ENCODE measurements at places on chromosomes 12 and 14.

DNA sequence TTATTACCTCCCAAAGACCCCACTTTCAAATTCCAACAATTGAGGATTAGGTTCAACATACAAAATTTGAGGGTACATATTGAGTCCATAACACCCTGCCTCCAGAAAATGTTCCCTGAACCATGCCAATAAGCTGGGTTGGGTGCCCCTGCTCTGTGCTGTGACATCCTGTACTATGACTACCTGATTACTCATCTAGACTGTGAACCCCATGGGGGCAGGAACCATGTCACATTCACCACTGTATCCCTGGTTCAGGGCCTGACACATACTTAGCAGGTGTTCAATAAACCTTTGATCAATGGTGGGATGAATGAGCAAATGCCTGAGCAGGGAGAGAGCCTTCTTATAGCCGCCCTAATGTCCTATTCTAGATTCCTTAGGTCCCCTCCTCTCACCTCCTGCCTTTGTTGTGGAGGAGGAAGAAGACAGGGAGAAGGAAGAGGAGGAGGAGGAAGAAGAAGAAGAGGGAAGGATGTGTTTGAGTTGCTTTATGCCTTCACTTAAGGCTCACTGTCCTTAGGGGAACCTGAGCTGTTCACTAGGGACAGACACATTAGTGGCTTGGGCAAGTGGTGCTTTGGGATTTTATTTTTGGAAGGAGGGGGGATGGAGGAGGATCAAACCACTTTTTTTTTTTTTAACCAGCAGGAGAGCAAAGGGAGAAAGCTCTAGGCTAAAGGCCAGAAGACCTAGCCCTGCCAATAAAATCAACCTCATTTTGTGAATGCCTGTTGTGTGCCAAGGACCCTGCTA, 21.3 kb downstream of the GPR68 start:
- ATAC-seq = no peak

GRCh38 chr12:44571006-44571550, 305.0 kb downstream of the NELL2 start:
- ATAC-seq = no peak

- no peak for ATAC-seq
Measured at GRCh38 chr14:51369814-51370213, 129.8 kb downstream of the TMX1 start.

GRCh38 chr14:103765526-103765925, 49.9 kb downstream of the ZFYVE21 start:
- no peak for ATAC-seq

DNA sequence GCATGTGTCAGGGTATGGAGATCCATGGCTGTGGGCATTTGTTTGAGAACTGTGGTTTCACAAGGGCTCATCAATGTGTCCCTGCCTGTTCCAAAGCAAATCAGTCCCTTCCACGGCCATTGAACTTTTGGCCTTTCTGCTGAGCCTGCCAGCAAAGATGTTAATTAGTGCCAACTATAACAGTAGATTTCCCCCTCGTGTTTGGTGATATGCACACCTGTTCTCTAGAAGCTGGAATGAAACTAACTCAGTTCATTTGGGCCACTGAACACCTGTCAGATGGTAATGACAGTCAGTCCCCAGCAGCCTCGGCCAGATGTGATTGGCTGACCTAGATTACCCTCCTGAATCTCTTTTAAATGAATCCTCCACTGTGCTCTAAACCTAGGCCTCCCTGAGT, 43.2 kb downstream of the IRAK3 start:
- ATAC-seq = no peak

GRCh38 chr12:123101526-123101925, 49.4 kb downstream of the PITPNM2 start:
- ATAC-seq = no peak

- no peak for ATAC-seq
Measured at GRCh38 chr14:53879747-53880146, 76.9 kb downstream of the BMP4 start.

Data from gastroesophageal sphincter (tissue), 4 donors.